ENCODE measurements at places on chromosomes 2 and 18.
A peak's percentile ranks its signal among the peaks of the same experiment; 100 is the strongest.

- DNase-seq: no peak
These were observed 133.1 kb downstream of the NEDD4L start for GRCh38 chr18:58177004-58177717.

DNA sequence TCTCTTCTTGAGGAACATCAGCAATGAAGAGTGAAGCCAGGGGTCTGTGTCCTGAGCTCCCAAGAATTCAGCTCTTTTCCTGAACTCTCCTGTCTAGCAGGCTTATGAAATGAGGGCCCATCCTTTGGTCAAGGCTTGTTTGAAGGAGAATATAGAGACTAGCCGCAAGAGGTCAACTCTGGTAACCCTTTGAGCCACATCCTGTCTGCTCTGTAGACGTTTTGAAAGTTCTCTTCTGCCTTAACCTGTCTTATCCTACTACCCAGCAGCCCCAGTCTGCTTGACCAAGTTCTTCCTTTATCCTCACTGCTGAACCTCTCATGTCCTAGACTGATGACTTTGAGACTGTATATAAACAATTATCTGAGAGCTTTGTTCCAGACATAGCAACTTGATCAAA lies 5.4 kb downstream of the SEMA4F start:
- DNase-seq: no peak

DNA sequence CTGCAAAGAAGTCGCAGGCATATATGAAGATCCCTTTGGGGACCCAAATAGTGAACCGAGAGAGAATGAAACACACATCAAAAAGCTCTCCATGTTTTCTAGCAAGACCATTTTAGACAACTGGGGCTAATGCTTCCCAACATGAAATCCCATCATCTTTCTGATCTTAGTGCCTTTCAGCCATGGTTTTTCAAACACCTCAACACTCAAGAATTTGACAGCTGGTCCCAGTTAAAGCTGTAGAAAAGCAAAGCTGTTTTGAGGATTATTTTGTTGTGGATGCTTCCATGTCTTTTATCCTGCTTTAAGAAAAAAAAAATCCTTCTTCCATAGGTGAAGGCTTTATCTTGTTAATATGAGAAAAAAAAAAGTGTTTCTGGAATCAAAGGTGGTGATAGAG lies 259.1 kb downstream of the STK39 start:
- DNase-seq: no peak

DNA sequence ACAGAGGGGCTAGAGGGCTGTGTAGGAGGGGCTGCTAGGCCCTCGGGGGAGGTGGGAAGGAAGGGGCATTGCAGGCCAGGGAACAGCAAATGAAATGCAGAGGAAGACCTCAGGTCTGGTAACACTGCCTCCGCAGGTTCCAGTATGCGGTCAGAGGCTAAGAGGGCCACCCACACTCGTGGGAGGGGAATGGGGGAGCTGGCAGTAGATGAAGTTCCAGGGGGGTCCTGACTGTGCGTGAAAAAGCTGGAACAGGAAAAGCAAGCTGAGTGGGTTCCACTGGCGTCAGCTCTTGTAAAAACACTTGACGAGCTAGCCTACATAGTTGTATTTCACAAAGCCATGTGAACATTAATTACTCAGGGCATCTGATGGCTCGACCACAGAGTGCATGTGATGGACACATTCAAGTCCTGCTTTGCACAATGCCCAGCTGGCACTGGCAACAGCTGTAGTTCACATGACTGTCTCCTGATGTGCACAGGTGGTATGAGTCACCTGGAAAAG lies 29.0 kb upstream of the PTPN4 start:
- DNase-seq: peak; percentile 26

Data from ecto neural progenitor cell (in vitro differentiated cells).